Brain pericyte (primary cell): ENCODE measurements at places on chromosomes 5 and 9.

DNA sequence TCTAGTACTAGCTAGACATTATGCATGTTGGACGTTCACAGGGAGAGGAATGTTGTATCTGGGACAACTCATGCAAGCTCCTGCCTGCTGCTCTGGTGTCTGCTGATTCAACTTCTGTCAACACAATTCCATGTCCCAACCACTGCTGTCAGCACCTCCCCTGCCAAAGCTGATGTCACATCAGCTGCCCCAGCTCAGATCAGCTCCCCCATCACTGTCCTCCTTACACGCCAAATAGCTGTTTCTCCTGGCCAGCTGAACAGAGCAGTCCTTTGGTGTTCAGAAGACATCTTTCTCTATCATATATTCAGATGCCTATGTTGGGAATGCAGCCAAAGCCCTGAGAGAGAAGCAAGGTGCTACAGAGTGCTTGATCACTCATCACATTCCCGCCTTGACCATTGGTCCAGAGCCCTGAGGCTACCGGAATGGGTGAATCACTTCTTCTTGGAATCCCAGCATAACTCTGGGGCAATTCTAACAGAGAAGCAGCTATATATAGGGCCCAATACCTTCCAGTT lies 223.3 kb downstream of the SEC61B start:
- DNase-seq: no peak

DNA sequence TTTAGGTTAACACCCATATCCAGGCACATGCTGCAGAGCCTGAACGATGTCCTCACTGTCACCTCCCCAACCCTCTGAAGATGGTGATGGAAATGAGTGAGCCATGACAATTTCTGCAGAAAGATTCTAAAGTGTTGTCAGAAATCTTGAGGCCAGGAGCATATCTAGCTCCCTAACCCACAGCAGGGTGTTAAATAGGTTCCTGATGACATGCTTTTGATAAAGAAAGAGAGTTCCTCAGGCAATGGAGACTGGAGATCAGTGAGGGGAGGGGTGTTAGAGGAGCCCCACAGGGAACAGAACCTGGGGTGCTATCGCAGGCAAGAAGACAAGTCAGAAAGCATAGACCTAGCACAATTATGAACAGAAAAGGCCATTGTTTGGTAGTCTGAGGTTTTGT lies 95.7 kb downstream of the ENC1 start:
- DNase-seq: no peak

DNA sequence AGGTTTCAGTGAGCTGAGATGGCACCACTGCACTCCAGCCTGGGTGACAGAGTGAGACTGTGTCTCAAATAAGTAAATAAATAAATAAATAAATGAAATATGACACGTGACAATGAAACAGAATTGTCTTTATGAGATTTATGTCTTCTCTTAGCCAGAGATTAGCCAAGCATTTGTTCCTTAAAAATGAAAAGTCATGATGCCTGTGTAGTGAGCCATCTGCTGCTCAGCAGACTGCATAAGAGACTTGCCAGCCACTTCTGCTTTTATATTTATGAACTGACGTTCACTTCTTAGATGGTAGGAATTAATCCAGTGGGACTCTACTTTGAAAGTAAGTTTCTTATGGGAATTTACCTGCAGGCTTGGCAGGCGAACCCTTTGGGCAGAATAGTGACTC lies 227.4 kb downstream of the NR3C1 start:
- no peak for DNase-seq

DNA sequence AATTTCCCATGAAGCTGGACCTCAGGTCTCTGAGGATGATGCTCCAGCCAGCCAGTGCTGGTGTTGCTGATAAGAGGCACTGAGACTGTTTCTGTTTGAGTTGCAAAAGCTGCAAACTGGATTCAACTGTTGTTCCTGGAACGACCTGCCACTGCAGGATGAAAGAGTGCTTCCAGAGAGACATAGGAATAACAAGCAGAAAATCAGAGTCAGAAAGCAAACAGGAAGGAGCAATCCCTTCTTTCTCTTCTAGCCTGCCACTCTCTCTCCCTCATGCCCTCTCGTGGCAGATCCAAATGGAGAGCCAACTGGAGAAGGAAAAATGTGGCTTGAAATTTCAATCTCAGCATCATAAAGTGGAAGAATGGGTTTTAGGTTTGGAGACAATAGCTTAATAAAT lies 110.4 kb downstream of the STARD4 start:
- DNase-seq: no peak

- DNase-seq: no peak
These were observed 8.5 kb upstream of the ZFP62 start for GRCh38 chr5:180869587-180869986.

GRCh38 chr5:135826994-135827671 lies 7.3 kb upstream of the SLC25A48 start:
- no peak for DNase-seq

DNA sequence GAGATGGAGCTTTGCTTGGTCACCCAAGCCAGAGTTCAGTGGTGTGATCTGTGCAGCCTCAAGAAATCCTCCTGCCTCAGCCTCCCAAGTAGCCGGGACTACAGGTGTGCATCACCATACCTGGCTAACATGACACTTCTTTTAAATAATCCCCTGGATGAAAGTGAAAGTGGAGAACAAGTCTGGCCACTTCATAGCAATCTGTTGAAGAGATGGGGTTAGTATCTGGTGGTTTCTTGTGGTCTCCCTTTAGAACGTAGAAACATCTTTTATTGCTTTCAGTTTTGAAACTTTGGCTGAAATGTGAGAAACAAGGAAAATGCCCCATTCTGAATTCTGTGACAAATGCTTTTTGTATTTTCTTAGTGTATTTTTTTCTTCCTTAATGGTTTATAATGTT lies 452.5 kb upstream of the RIOK2 start:
- no peak for DNase-seq

GRCh38 chr5:174925586-174925985 lies 201.2 kb downstream of the MSX2 start:
- DNase-seq: no peak

GRCh38 chr9:97510797-97511654 lies 9.6 kb downstream of the TMOD1 start:
- no peak for DNase-seq

DNA sequence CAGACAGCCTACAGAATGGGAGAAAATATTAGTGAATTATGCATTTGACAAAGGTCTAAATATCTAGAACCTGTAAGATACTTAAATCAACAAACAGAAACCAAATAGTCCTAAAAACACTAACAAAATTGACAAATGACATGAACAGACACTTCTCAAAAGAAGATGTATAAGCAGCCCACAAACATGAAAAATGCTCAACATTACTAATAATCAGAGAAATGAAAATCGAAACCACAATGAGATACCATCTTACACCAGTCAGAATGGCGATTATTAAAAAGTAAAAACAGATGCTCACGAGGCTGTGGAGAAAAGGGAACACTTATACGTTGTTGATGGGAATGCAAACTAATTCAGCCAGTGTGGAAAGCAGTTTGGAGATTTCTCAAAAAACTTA lies 1186.8 kb downstream of the DTWD2 start:
- DNase-seq: no peak

DNA sequence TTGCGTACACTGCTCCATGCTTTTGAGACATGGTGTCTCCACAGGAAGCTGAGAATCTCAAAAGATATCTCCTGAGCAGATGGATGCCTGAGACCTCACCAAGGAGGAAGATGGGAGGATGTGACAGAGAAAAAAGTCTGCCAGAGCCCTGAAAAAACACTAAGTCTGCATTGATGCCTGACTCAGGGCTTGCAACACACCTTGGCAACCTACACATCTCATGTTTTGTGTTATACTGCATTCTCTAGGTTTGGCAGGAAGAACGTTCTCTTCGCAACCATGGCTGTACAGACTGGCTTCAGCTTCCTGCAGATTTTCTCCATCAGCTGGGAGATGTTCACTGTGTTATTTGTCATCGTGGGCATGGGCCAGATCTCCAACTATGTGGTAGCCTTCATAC lies 19.2 kb downstream of the SLC22A4 start:
- no peak for DNase-seq

GRCh38 chr5:14341571-14342230 lies 198.6 kb downstream of the TRIO start:
- no peak for DNase-seq

DNA sequence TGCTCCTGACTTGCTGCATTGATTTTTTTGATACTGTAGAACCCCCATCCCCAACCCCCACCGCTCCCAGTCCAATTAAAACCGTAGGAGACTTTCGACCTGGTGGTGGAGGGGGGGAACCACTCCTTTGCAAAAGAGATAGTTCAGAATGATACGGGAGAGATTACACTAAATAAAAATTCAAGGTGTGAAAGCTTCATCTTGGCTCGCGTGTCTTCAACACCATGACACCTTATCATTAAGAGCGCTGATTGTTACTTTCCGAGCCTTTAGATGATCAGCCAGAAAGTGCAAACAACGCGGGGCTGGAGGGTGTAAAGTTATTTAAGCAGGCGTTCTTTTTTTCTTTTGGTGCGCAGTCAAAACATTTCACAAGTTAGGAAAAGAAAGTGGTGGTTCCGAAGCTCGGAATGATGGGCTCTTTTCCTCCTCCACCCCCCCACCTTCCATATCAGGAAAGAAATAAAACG lies 1.3 kb upstream of the ZNF462 start:
- no peak for DNase-seq

DNA sequence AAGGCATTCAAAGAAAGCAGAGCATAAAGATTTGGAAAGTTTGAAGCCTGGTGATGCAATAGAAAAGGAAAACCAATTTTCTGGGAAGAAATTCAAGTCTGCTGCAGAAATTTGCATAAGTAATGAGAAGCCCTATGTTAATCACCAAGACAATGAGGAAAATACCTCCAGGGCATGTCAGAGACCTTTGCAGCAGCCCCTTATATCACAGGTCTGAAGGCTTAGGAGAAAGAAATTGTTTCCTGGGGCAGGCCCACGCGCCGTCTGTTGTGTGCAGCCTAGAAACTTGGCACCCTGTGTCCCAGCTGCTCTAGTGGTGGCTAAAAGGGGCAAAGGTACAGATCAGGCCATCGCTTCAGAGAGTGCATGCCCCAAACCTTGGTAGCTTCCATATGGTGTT lies 495.3 kb upstream of the CDH6 start:
- DNase-seq: no peak

- DNase-seq: no peak
These were observed 173.4 kb downstream of the EPB41L4A start for GRCh38 chr5:112245656-112246055.

DNA sequence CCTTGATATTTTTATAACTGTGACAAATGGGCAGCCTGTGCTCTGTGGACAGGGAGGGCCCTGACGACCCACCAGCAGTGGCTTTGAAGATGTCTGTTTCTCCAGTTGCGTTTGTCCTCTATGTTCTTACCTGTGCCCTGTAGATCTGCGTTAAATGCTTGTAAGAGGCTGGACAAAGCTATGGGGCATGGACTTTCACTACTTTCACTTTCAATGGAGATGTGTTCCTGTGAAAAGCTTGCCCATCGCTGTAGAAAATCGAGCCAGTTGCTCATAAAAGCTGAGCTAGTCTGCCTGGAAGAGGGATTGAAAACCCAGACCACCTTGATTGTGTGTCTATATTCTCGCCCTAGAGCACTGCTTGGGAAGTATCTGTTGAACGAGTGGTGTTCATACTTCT lies 74.1 kb downstream of the PSAT1 start:
- no peak for DNase-seq

DNA sequence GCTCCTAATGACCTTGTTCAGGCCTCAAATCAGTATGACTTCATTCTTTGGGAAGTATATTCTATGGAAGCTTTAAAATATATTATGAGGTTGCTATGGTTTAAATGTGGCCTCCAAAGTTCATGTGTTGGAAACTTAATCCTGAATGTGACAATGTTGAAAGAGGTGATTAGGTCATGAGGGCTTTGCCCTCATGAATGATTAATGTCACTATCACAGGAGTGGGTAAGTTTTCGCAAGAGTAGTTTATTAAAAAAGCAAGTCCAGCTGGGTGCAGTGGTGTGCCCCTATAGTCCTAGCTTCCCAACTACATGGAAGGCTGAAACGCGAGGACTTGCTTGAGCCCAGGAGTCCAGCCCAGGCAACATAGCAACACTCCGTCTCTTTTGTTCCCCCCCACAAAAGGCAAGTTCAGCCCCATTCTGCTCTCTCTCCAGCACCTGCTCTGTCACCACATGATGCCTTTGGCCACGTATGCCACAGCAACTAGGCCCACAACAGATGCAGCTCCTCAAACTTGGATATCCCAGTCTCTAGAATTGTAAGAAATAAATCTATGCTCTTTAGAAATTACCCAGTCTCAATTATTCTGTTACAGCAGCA lies 105.3 kb downstream of the SIL1 start:
- no peak for DNase-seq

DNA sequence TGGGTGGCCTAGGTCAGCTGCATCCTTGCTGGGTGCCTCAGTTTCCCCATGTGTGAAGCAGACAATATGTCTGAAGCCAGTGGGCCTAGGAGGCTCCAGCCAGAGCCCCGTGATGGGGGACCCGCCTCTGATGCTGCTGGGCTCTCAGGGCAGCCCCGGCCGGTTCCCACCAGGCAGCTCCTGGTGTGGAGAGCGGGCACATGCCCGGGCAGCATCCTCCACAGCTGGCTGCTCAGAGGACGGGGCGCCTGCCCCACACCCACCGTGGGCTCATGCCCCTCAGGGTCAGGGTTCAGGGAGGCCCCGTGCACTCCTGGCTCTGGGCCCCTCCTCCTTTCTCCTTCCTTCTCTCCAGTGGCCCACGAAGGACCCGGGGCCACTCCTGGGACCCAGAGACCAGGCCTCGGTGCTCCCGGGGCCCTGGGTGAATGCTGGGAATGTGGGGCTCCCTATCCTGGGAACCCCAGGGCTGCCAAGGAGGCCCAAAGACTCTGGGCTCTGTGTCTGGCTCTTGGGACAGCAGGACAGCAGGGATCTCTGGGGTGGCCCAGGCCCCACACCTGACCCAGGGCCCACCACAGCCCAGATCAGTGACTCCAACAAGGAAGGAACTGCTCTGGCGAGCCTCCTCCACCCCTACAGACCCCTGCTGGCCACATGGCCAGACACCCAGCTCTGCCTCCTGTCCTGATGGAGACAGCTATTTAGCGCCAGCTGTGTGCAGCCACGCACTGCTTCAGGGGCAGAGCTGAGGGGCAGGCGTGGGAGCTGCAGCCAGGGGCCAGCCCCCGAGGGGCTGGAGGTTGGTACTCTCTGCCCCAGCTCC lies 39.5 kb upstream of the EGFL7 start:
- DNase-seq: no peak

GRCh38 chr9:16622541-16622940 lies 247.9 kb downstream of the BNC2 start:
- DNase-seq: no peak

DNA sequence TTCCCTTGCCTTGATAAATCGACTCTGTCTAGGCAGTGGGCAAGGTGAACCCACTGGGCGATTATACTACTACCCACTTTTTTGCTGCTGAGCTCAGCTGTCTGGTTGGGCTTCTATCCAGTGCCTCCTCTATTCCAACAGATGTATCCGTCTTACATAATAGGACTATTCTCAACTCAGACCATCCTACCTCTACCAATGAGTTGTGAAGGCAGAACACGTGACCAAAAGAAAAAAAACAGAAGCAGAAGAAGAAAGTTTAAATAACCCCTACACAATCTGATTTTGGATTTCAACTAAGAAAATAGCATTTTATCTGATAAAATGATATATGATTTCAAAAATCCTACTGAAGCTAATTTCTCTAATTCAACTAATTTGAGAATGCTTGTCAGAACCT lies 16.2 kb upstream of the SHOC1 start:
- DNase-seq: no peak

- no peak for DNase-seq
These were observed 5.9 kb downstream of the PDLIM7 start for GRCh38 chr5:177491429-177491945.
